ENCODE measurements at places on chromosomes 4 and X.

DNA sequence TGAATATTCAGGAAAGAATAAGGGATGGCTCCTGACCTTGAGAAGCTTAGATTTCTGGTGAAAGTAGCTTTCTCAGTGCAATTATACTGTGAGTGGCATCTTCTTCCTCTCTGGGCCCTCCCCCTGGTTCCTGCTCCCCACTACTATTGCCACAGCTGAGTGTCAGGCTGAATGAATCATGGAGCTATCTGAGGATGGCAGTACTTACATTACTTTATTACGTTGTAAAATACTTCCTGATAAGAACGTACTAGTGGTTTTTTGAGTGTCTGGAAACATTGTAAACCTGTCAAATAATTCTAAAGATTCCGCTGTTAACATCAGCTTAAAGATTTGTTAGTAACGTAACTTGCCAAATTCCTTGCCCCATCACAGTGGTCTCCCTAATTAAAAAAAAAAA, 36.2 kb downstream of the ARHGAP10 start:
- DNase-seq, result no peak

DNA sequence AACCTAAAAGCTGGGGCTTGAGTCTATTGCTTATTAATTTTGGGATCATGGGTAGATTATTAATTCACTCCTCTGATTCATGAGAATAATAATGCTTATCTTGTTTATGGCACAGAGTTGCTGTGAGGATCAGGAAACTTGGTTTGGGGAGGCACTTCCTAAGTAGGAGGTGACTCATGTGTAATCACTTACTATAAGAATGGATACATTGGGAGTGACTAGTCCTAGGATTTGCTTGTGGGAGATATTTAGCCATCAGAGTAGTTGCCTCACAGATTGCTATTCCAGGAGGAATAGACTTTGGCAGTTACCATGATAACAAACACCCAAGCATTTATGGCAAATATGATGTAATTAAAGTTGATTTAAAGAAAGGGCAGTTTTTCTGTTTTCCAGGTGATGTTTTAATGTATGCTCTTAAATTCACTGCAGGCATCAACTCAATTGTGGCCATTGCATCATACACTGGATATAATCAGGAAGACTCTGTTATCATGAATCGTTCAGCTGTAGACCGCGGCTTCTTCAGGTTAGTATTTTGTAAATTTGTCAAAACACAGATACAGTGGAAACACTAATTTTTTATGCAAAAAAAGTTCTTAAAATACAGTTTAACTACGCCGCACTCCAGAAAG, 41.9 kb downstream of the POLR2B start:
- DNase-seq, result no peak

- no peak for DNase-seq
These were observed 1075.7 kb upstream of the PABPC4L start for GRCh38 chr4:135277068-135277979.

DNA sequence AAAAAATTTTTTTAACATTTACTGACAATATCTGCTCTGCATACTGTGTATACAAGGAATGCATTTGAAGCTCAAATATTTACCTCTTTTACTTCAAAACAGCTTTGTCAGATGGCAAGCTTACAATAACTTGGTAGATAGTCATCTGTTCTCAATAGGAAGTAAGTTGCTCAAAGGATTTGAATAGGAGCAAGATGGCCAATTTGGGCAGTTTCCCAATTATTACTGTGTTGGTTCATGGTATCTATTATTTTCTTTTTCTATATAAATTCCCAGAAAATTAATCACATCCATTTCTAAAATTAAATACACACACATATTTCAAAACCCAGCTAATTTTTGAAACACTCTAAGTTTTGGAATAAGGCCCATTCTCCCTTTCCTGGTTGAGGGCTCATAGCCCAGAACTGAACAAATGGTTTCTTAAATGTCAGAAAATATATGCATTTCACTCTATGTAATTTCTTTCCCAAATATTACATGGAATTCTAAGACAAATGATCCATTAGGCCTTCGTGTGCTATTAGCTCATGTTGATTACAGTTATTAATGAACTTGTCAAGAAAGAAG, 60.2 kb upstream of the BLTP1 start:
- no peak for DNase-seq

DNA sequence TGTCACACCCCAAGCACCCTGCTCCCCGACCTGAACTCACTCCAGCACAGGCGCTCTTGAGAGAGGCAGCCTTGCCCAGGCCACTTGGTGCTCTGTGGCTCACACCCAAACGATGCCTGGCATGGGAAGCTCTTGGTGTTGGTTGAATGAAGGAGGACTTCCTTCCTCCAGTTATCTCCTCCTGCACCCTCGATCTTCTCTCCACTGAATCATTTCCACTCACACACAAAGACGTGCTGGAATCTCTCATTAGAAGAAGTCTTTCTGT, 90.5 kb upstream of the TRIM2 start:
- DNase-seq, result no peak

DNA sequence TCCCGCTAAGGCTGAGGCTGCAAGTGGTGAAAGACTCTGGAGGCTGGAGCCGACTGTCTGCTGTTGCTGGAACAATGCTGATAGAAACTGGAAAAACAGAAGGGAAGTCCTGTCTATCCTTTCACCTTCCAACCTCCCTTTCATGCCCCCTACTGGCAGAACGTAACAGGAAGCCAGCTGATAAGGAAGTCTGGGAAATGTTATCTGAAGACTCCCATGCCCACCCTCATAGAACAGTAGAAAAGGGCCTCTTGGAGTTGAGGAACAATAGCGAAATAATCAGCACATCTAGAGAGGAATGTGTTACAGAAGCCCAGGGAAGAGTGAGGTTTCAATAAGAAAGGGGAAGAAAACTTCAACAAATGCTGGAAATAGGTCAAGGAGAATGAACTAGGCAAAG, 117.1 kb upstream of the DKK2 start:
- no peak for DNase-seq

DNA sequence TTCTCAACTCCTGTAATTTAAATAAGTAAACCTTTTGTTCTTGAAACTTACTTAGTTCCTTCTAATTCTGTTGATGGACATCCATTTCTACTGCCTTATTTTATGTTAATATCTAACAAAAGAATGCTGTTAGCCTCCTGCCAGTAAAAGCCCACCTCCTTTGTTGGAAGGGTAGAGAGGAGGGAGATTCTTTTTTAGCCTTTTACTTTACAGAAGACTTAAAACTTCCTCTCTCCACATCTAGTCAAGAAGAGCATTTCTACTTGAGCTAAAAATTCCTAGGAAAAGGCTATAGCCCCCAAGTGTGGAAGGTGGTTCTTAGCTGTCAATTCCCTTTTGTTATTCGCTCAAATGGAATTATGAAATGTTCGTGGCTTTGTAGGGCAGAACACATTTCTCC, 118.7 kb downstream of the ZIC3 start:
- DNase-seq, result no peak
